Motor neuron (in vitro differentiated cells): ENCODE measurements at places on chromosomes 12 and 14. TPM values are rescaled to one million over a fixed set of nuclear protein-coding genes. Genes with fewer than 3 reads are reported as not detected.

- ATAC-seq, result no peak
These were observed 148.0 kb downstream of the PDZRN4 start for GRCh38 chr12:41336041-41336549.

SRSF9 gene
- total RNA-seq, result 114 TPM in 2 replicates

GRCh38 chr12:113778432-113779132 lies 187.5 kb downstream of the RBM19 start:
- ATAC-seq, result no peak

CD27 gene
- 0.45 TPM in 1 of 2 replicates, not detected in the other for total RNA-seq

DNA sequence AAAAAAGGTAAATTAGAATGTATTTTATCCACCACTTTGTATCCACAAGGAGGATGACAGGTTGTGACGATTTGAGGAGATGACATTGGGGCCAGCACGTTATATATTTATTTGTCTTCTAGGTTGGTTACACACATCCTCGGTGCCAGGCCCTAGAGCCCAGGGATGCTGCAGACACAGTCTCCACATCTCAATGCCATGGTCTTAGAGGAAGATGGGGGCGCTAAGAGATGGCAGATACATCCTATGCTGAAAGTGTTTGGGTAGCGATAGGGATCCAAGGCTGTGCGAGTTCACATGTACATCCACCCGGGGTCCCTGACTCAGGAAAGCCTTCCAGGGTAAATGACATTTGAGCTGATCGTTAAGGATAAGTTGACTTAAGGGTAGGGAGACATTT lies 193.1 kb upstream of the GSC start:
- ATAC-seq, result no peak

GRCh38 chr12:11609045-11609444 lies 40.4 kb upstream of the ETV6 start:
- ATAC-seq, result no peak

DNA sequence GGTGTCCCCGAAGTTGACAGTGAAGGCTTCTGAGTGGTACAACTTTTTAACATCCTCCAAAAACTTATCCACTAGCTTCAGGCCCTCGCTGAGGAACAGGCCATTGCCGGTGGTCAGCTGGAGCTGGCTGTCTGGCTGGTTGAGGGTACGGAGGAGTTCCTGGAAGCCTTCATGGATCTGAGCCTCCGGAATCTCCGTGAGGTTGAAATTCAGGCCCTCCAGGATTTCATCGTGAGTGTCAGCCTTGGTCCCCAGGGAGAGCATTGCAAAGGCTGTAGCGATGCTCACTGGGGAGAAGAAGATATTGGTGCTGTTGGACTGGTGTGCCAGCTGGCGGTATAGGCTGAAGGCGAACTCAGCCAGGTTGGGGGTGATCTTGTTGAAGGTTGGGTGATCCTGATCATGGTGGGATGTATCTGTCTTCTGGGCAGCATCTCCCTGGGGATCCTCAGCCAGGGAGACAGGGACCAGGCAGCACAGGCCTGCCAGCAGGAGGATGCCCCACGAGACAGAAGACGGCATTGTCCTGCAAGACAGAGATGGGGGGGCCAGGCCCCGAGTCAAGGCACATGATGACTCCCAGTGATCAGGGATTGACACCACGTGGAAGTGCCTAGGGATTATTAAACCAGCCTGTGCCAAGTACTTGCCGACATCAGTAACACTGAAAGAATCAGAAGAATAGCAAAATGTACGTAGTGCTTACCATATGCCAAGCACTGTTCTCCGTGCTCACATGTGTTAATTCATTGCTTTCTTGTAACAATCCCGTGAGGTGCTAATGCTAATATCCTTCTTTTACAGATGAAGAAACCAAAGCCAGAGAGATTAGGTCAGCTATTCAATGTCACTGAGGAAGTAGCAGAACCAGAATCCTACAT lies 5.4 kb downstream of the SERPINA1 start:
- ATAC-seq, result no peak

- ATAC-seq, result no peak
These were observed 64.3 kb upstream of the C14orf180 start for GRCh38 chr14:104515059-104515810.

GRCh38 chr12:97875064-97875463 lies 412.5 kb downstream of the RMST start:
- ATAC-seq, result no peak

DNA sequence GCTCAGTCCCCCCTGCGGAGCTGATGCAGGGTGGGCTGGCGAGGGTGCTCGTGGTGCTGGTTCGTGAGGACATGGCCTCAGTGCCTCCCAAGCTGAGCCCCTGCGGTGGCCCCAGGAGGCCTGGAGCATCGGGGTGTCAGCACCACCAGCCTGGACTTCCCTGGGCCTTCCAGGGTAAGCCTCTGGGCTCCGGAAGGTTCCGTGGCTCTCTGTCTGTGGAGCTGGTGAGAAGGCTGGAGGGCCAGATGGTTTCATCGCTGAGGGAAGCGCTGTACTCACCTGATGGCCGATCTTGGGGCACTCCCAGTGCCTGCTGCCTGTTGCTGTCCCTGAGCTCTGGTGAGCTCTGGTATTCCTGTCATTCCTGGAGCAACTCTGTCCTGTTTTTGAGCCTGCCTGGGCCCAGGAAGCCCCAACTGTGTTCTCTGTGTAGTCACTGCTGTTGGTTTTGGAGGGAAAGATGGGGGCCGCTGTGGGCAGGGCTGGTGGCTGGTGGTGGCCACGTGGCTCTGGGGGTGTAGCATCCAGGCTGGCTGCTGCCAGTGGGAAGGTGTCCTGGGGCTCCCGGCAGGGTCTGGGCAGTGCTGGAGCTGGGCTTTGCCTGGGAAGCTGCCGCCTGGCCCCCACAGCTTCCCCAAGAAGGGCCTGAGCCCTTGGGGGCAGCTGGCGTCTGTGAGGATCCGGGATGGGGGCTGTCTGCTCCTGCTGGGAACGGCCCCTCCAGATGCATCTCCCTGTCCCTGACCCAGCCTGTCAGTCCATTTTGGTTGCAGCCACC lies 18.3 kb downstream of the MTA1 start:
- ATAC-seq, result no peak

DNA sequence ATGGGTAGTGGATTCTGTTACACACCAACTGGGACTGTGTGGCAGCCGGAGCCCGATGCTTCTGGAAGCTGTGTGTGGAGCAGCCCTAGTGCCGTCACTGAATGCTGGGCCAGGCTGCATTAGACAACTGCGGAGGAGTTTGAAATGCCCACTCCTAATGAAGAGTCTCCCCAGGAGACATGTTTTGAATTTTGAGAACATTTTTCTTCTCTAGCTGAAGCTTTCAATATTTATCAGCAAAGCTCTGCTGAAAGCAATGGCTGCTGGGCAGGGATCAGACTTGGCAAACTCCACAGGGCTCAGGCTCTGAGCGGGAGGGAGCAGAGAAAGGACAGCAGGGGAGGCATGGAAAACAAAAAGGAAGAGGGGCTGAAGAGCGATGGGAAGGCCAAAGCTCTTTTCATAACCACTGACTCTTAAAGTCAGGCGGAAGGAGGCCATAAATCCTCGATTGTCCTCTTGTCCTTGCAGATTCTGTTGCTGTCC lies 189.1 kb downstream of the MON2 start:
- ATAC-seq, result no peak

SLC17A8 gene
- 0.22 and 0.46 TPM in 2 replicates for total RNA-seq

DNA sequence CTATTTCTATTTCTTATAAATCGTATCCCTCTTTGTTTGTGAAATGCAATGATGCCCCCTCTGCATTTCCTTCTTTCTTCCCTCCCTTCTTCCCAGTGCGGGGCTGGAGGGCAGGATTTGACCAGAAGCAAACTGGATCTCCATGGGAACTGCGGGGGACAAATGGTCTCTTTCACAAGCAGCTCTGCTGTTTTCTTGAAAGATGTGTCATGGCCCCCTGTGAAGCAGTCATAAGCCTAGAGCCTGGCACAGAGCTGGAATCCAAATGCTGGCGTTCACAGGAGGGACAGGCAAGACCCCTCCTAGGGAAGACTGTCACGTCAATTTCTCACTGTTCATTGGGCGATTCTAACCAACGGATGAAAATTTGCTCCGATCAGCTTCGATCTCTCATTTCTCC lies 203.5 kb upstream of the NOS1 start:
- ATAC-seq, result peak; percentile 16

DNA sequence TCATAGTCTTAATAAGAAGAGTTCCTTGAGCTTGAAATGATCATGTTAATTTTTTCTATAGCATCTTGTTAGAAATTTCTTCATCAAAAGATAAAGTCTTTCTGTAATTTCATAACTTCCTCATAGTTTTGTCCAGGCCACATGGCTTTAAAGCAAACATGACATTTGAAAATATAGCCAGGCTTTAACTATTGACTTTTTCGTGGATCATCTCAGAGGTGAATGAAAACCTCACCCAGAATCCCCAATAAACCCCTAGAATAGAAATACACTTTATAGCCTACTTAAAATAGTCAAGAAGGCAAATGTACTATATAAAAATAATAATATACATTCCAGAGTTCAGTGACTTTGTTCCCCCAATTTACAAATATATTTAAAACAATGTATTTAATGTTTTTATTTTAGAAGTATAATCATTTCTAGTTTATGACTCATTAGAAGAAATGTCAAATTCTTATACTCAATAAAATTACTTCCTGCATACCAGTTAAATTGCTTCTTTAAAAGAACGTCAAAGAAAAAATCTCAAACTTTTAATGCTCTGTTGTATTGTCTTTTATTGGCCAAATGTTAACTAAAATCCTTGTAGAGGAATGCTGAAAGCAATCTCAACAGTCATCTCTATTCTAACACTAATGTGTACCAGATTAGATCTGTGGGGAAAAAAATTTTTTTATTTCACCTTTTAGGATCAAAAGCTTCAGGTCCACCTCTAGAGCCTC lies 21.6 kb downstream of the EXOC5 start:
- ATAC-seq, result no peak

GRCh38 chr12:102326982-102327381 lies 129.3 kb upstream of the PMCH start:
- no peak for ATAC-seq

GPR33 gene
- total RNA-seq, result not detected in 2 replicates

DNA sequence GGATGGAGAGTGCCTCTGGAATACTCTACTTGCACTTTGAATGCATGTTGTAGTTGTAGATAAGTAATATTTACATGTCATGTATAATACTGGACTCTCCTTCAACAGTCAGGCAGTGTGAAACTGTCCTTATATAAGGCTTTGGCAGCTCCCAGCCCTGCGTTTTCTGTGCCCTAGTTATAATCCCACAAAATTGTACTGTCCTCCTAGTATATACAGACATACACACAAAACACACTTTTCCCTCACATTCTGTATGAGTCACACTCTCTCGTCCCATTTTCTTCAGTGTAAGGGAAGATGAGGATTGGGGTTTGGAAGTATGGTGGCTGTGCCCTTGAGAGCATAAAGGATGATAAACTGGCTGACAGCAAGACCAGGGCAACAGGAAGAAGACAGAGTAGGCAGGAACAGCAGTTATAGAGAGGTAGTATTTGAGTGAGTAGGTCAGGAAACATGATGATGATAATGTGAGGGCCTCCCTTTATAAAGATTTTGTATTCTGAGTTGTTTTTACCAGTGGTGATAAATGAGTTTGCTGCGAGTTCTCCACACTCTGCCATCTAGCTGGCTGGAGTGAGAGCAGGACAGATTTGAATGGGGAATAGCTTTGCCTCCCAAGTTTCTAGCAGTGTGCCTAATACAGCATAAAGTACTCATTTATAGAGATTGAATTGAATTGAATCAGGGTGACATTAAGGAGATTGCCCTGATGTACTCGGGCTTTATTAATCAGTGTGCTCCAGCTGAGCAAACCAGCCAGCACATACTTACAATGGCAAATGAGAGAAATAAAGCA lies 5.0 kb downstream of the CREBL2 start:
- peak; percentile 23 for ATAC-seq

USP5 gene
- 67.9 and 70.7 TPM in 2 replicates for total RNA-seq

BICD1 gene
- total RNA-seq, result 35.7 and 37.2 TPM in 2 replicates

- no peak for ATAC-seq
These were observed 1096.6 kb downstream of the BCL11B start for GRCh38 chr14:98175436-98175835.

DNA sequence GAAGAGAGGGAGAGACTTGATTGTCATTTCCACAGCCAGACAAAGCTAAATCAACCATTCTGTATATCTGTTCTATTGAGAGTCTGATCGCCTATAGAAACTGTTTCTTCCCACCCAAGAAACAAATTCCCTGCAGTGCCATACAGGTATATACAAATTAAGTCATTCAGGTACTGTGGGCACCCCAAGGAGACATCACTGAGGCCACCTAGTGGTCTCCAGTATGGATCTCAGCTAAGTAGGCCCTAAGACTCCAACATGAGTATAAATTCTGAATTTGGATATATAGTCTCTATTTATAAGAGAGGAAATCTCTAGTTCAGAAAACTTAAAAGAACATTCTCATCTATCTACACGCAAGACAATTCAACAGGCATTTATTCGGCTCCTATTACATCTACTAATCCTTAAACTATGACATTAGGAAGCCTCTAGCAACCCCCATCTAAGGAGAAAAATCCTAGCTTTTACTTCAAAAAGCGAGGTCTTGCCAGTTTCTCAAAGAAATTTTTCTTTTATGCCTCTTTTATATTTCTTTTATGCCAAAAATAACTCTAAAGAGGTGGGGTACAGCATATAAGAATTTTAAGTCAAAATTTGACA lies 62.6 kb downstream of the DCAF5 start:
- ATAC-seq, result no peak

DNA sequence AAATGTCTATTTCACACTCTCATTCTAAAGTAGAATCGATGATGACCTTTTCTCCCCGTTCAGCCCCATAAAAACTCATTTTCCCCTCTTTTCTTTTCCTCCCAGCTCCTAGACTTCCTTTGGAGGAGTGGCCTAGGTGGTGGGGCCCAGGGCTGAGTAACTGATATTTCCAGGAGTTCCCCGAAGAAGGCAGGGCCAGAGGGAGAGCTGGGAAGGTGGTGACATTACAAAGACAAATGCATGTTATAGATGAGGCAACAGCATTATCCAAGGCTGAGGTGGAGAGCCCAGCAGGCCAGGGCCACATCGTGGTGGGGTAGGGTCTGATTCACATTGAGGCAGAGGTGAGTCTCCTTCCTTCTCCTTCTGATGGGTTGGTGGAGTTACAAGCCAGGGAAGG lies 22.2 kb upstream of the HDAC7 start:
- peak; percentile 23 for ATAC-seq

DNA sequence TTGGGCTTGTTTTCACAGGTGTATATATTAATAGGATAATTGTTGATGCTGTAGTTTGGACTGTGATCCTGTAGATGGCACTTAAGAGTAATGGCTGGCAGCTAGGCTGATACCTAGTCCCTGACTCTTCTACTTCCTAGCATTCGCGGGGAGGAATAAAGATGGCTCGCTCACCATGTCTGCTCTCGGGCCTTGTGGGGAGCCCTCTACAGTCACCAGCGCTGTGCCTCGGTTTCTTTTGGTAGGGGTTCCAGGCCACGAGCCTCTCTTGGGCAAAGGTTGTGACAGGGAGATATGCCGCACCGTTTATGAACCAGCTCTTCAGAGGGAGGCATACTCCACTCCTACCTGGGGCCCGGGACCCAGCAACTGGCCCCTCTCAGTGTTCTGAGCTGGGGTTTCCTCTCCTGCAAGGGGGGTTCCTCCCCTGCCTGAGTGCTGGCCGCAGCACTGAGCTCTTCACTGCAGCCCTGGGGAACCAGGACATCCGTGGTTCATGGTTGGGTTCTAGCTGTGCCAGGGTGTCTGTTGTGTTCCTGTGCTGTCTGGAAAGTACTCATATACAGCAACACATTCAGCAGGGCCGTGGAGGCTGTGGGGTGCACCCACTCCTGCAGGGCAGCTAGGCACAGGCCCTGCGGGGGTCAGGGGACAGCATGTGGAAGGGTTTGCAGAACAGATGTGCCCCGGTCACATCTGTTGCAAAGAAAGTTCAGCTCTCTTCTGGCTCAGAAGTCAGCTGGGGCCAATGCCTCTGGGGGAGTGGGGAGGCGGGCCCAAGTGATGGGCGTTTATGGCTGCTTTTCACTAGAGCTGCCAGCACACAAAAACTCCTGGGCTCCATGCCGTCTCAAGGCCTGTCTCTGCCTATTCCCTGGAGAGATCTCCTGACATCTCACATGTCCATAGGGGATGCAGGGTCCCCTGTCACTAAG lies 147.9 kb downstream of the PPFIA2 start:
- ATAC-seq, result no peak
